ENCODE measurements at places on chromosomes 12 and 14.

DNA sequence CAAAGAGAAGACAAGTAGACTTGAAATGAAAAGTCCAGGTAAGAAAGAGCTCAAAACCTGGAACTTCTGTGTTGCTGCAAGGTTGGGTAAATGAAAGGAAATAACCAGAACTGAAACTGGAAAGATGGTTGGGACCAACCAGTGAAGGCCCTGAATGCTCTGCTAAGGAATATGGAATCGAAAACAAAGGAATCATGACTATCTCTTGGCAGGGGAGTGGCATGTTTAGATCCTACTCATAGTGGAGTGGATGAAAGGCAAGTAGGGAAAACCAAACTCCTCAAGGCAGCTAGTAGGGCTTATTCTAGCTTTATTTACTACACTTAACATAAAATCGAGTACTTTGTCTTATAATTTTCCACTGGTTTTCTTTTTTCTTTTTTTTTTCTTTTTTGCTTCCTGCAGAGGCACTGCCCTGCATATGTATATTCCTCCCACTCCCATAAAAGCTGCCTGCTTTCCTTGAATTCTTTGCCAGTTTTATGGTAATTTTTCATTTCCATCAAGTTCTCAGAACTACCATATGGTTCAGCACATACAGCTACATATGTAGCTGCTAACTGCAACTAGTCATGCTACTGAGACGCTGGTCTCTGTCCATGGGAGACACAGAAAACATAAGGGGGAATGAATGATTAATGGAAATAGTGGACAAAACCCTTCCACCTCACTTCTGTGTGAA lies 247.1 kb upstream of the TMTC1 start:
- no peak for DNase-seq

DNA sequence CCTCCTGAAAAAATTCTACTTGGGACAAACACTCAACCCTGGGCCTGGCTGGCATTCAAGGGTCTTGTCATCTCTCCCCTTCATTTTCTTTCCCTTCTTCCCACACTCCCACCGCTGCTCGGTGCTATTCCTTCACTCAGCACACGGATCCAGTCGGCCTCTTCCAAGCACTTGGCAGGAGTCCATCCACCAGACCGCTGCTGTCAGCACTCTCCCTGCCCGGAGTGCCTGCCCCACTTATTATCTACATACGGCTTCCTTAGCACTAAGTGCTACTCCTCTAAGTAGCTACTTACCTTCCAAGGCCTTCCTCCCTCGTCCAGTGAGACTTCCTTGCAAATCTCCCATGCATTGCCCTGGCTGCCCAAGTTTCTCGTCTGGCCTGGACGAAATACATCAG lies 29.8 kb downstream of the CALM1 start:
- DNase-seq, result no peak

DNA sequence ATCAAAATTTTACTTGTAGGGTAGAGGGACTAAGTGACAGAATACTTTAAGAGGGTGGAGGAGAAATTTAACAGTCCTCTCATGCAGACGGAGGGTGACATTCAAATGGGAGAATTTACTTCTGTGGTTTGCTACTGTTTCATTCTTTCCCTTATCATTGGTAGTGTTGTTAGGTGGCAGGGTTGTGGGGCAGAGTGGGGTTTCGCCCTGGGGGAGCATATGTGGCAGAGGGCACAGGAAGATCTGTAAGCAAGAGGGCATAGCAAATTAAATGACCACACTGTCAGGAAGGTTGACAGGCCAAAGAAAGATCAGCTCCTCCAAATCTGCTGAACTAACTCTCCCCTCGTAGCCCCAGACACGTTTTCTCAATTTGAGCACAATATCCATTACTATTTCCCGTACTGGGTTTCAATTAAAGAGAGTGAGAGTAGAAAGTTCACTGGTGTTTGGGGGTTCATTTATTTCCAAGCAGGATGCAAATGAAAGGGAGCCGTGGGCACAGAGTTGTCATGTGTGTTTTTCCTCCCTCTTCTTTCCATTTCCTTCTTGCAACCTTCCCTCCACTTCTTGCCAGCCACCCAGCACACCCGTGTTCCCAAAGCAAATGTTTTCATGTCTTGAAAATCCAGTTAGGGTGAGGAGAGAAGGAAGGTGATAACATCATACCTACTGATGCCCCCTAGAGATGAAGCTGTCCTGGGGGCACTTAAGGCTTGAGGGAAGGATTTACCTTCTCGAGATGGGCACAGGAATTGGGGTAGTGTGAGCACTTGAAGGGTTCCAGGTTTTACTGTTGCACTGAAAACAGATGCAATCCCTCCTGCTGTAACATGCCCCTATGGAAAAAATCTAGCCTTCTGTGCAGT lies 6.5 kb upstream of the TBX3 start:
- no peak for DNase-seq

DNA sequence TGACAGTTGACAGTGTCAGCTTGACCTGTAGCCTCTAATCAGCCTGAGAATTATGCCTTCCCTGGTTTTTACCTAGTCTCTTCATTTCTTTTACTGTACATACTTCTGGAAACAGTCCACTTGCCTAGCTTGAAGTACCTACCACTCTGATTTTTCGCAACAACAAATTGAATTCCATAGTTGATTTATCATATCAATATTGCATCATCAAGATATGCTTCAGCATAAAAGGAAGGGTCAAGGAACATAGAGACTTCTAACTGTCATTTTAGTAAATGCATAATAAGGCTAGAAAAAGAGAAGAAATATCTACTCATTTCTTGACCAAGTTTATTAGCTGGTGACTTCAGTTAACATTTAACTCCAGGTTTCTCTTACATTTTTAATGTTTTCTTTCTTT lies 174.2 kb upstream of the FAR2 start:
- DNase-seq, result no peak

GRCh38 chr14:98605043-98605442 lies 667.0 kb downstream of the BCL11B start:
- DNase-seq, result no peak

- DNase-seq, result no peak
Measured at GRCh38 chr14:99173086-99173485, 98.9 kb downstream of the BCL11B start.

DNA sequence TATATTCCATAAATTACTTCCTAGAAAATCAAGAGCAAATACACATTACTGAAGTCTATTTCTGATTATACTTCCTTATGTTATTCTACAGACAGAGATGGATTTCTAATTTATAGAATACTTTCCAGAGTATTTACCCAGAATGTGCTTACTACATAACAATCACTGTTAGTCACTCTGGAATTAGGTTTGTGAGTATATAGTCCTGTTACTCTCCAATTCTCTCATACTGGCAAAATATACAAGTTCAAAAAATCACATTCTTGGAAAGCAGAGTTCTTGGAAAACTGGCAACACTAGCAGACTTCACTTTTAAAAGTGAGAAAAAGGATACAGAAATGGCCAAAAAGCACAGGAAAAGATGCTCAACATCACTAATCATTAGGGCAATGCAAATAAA lies 7.3 kb downstream of the PPP2R5E start:
- DNase-seq, result no peak

GRCh38 chr14:93219103-93219726 lies 12.2 kb downstream of the UBR7 start:
- peak; percentile 14 for DNase-seq

GRCh38 chr12:111442301-111443045 lies 36.8 kb downstream of the SH2B3 start:
- DNase-seq, result no peak

GRCh38 chr12:51678086-51678724 lies 87.2 kb downstream of the SCN8A start:
- peak; percentile 2 for DNase-seq

GRCh38 chr14:106564058-106564643 lies 1037.8 kb downstream of the TMEM121 start:
- peak; percentile 65 for DNase-seq

All from naive thymus-derived CD8-positive, alpha-beta T cell (primary cell).